ENCODE measurements at places on chromosomes 2 and 18.
A peak's percentile ranks its signal among the peaks of the same experiment; 100 is the strongest.

GRCh38 chr2:44362207-44363015 lies 664 bp downstream of the CAMKMT start:
- peak; percentile 42 for DNase-seq

DNA sequence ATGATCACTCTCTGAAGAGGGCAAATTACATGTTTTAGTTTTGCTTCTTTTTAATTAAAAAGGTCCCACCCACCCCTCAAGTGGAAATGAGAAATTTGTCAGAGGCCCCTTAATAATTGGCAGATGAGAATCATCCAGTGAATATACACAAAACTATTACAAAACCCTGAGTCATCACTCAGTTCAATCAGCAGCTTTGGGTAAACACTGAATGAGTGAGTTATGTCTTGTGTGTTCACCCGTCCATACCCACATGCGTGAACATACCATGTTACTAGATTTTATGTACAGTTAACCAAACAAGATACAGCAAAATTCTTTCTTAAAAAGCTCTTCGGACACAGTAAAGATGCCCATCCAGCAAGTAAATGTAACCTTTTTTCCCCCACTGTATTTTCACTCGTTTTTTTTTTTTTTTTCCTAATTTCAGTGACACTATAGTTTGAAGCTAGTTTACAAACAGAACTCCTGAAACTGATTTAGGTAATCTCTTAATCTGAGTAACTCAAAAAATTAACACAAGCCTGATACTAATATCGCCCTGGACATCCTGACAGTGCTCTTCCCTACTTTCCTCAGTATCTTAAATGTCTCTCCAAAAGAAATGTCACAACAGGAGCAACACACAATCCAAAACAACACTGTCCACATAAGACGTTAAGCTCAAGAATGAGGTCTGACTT lies 1.4 kb downstream of the PSME4 start:
- peak; percentile 62 for DNase-seq

DNA sequence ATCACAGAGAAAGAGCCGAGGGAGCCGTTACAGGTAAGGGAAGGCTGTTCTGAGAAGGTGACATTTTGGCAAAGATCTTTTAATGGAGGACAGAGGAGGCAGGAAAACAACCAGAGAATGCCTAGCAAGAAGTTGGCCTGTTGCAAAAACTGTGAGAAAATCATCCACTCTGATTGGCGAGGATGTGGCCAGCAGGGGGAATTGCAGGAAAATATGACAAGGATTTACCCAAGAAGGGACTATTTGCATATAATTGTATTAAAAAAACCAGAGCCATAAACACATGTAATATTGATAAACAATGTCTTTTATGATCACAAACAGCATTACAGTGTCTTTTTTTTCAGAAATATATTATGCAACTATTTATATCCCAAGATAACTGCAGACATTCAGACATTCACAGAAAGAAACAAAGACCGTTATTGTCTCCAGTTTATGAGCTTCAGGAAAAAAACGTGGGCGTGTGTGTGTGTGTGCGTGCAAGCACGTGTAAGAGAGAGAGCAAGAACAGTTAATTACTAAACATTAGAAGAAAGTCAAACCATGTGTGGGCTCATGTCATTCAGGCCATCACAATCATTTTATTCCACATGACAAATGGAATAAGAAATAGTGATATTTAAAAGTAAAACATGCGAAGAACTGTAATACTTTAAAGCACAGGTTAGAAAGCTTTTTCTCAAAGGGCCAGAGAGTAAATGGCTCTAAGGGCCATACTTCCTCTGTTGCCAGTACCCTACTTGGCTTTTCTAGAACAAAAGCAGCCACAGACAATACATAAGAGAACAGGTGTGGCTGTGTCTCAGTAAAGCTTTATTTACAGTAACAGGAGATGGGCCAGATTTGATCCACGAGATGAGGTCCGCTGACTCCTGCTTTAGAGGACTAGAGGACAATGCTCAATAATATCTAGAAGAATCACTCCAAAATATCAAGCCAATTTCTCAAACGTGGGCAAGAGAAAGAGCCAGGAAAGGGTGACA lies 324.1 kb downstream of the DLGAP1 start:
- DNase-seq, result no peak

DNA sequence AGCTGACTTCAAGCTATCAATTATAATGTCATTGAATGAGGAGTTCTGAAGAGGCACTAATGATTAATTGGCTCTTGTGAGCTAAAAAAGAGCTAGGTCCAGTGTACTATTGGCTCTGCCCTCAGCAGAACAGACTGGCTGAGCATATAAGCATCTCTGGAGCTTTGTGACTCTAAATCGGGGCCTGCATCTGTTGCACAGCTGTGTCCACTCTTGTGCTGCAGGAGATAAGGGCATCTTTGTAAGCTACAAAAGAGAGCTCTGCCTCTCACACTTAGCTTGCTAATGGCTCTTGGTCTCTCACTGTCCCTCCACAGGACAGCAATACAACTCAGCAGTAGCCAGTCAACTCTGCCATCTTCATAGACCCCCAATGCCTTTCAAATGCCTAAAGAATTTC lies 61.5 kb upstream of the L3MBTL4 start:
- no peak for DNase-seq

- no peak for DNase-seq
Observed at GRCh38 chr2:68832233-68832869, 38.8 kb downstream of the BMP10 start.

DNA sequence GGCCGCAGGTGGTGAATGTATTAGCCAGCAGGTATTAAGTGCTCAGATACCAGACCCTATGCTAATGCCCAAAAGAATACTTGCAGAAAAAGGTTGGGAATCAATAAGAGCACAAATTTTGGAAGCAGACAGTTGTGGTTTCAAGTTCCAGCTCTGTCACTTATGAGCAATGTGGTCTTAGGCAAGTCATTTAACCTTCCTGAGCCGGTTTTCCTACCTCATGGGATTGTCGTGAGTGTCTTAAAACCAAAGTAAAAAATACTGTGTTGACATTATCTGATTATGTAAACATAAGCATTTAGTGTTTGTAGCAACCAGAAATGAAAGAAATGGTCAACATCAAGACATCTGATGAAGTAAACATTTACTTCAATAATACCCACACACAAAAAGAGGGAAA lies 93.0 kb upstream of the CHST9 start:
- DNase-seq, result no peak

DNA sequence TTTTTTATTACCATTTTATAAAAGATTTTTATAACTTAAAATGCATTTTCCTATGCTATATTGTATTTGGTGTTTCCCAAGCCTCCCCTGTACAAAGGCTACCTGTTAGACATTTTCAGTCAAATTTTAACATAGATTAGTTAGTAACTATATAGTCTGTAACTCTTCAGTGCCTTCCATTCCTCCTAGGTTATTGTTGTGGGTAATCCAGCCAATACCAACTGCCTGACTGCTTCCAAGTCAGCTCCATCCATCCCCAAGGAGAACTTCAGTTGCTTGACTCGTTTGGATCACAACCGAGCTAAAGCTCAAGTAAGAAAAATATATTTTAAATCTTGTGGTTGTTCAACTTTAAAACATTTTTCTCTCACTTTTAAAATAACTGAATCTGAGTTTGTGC lies 10.2 kb downstream of the MDH1 start:
- DNase-seq, result no peak

DNA sequence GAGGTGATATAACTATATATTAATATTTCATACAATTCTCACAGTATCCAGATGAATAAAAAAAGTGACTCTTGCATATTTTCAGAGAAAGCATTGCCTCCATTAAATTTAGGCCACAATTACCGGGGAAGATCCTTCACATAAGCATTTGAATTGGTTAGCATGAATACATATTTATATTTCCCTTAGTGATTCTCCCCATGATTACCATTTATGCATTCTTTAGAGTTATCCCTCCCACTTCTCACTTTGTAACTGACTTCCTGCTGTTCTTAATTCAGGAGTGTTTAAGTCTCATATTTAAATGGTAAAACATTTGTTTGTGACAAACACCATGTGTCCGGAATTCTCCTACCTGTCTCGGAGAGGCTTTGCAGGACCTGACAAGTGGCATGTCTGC lies 523.4 kb downstream of the CCDC85A start:
- DNase-seq, result no peak
